ENCODE measurements at places on chromosomes 1 and 21.
A peak's percentile ranks its signal among the peaks of the same experiment; 100 is the strongest.

GRCh38 chr1:25945761-25946160, 39.5 kb upstream of the STMN1 start:
- DNase-seq: no peak

GRCh38 chr1:210781652-210782051, 352.3 kb downstream of the KCNH1 start:
- no peak for DNase-seq

DNA sequence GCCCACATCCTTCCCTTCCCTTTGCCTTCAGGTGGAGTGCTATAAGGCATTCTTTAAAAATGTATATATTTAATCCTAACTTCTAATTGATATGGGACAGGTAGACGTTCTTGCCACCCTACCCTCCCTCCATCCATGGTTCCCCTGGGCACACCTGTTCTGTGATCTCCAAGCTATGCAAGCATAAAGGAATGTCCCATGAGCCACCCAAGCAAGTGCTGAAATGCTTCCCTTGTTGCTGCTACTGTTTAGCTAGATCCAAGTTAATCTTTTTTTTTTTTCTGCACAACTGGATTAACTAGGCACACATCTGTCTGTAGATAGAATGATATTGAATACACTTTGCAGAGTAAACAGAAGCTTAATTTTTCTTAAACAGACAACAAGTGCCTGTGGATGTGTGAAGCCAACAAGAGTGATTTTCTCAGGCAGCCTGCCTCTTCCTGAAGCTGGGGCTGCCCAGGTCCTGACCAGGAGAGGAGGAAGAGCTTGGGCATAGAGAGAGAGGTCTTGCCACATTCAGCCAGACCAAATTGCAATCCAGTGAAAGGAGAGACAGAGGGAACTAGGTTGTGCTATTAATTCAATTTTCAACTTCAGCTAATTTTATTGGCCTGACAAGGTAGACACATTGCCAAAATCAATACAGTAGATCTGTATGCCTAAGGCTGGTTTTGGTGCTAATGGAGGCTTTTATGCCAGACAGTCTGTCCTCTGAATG, 28.2 kb upstream of the ATP1B1 start:
- DNase-seq: no peak

DNA sequence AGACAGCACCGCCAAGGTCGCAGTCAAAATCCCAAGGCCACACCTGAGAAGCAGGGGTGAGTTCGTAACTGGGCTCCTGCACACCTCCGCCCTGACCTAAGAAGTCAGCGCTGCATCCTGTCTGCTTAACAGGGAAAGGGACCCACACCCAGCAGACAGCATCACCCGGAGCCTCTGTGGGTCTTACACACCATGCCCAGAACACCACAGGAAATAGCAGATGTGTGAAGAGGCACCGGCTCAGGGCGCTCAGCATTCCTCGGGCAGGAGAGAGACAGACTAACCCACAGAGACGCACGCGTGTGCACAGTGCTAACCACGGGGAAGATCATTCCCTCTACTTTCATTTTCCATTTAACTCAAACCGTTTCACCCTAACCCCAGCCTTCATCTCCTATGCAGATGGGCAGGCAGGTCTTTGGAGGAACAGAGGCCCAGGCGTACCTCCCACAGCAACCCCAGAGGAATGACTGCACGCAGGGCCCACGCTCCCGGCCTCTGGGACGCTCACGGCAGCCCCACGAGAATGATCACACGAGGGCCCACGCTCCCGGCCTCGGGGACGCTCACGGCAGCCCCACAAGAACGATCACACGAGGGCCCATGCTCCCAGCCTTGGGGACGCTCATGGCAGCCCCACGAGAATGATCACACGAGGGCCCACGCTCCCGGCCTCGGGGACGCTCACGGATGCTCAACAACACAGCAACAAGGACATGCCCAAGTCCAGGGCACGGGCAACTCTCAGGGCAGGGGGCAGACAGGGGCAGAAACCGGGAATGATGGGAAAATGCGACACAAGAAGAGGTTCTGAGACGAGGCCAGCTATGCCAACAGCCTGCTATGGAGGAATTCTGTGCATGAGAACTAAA, 20.9 kb downstream of the POFUT2 start:
- DNase-seq: no peak

DNA sequence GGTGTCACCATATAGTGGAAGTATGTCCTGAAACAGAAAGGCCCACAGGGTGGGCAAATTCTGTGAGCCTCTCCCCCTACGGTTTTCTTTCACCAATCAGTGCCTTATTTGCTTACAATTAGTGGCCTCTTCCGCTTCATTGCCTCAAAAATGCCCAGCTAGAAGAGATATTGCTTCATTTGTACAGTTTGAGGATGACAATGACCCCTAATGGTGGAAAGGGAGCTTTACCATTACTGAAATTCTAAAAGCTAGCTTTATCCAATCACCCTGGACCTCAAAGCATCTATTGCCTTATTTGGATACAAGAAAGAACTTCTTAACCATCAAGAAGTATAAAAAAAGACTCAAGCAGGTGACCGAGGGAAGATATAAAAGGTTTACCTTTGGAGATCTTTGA, 49.6 kb downstream of the LRRC71 start:
- no peak for DNase-seq

DNA sequence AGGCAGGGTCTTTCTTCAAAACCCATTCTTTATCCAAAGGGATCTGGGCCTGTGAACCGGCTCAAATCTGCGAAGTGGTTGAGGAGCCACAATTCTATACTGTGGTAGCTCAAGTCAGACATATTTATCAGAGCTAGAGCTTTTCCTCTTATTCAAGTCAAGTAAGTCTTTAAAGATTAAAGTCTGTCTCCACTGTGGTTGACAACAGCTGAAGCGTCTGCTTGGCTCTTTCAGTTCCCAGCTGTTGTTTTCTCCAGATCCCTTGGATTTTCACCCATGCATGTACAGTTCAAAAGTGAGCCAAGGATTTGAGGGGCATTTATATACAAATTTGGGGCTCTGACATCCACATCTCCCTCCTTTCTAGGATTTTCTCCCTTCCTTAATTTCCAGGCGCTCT, 66.9 kb downstream of the C1orf185 start:
- DNase-seq: no peak

DNA sequence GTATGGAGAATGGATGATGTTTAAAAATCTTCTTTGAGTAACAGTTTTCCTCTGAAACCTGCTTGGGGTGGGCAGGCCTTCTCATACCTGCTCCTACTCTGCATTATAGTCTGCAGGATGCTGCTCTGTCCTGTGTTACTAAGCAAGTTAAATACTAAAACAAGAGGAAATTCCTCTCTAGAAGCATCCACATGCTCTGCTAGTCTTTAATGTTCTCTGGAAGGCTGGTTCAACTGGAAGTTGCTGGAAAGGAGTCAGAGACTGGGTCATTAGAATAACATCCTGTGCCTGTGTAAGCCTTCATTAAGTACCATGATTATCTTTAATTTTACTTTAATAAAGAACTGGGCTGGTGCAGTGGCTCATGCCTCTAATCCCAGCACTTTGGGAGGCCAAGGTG, 5.8 kb downstream of the SELP start:
- no peak for DNase-seq

DNA sequence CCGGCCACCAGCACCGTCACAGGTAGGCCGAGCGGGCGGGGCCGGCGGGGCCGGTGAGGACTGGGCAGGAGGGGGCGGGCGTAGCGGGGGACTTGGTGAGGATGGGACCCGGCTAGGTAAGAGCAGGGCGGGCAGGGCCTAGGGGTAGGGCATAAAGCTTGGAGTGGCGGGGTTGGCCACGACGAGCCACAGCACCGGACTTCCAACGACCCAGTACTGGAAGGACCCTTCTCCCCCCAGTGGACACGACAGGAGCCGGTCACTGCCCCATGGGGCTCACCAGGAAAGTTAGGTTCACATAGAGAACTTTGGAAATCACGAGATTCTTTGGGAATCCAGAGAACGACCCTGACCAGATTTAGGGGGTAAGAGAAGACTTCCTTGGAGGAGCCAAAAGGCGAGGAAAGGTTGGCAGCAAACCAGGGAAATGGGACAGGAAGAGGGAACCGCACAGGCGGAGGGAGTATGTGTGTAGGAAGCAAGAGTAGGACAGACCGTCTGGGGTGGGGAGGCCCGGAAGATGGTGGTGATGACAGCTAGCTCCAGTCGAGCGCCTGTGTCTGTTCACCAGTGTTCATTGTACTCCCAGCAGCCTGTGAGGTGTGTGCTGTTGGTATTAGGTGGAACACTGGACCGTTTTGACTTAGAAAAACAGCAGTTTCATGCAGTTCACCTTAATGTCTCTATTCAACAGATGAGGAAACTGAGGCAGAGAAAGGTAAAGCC, 20.4 kb downstream of the ZNF362 start:
- DNase-seq: no peak

GRCh38 chr1:228740543-228741317, 5.5 kb downstream of the RHOU start:
- DNase-seq: no peak

- DNase-seq: no peak
These were observed 32.6 kb downstream of the NEK2 start for GRCh38 chr1:211642870-211643269.

DNA sequence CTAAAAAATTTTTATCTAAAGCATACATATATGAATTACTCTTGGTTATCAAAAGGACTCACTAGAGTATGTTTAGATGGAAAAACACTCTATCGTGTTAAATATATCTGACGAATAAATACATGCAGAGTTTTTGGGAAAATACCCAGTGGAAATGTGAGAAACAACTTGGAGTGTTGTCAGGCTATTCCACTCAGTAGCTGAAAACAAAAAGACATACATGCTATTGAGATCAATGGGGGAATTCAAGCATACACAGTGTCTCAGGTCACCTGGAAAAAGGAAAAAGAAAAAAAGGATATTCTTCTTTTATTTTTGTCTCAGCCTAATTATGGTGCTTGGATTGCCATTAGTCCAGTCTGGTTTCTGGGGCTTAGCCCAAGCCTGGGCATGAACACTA, 247.0 kb upstream of the LYPLAL1 start:
- no peak for DNase-seq

- DNase-seq: no peak
These were observed 498.4 kb downstream of the TTLL7 start for GRCh38 chr1:83500531-83500930.

DNA sequence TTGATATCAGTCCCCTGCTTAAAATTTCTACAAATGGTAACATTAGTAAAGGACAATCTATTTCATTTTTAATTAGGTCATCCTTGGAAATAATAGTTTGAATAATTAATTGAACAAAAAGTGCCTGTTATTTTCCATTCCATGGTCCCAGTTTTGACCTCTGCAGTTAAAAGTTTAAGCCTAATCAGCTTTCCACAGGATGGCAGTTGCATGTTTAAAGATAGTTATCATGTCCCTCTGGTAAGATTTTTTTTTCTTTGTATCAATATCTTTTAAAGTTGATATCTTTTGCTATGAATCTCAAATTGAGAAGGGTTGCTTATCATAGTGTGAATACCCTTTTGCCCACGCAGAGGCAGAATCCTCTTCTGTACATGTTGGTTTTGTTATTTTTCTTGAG, 90.4 kb downstream of the HS2ST1 start:
- DNase-seq: no peak

DNA sequence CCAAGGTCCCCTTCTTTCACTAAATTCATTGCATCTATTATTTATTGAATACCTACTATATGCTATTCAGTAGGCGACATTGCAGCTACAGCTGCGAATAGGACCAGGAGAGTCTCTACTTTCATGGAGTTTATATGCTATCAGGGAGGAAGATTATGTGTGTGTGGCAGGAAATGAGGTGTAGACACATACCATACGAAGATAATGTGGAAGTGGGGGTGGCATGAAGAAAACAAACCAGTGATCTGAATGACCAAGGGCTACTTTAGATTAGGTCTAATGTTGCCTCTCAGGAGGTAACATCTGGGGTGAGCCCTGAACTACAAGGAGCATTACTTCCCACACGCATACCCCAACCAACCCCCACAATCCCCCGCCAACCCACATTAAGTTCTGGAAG, 1.0 kb upstream of the PPIH start:
- DNase-seq: no peak

- DNase-seq: no peak
These were observed 1.6 kb upstream of the LEFTY1 start for GRCh38 chr1:225890346-225891228.

DNA sequence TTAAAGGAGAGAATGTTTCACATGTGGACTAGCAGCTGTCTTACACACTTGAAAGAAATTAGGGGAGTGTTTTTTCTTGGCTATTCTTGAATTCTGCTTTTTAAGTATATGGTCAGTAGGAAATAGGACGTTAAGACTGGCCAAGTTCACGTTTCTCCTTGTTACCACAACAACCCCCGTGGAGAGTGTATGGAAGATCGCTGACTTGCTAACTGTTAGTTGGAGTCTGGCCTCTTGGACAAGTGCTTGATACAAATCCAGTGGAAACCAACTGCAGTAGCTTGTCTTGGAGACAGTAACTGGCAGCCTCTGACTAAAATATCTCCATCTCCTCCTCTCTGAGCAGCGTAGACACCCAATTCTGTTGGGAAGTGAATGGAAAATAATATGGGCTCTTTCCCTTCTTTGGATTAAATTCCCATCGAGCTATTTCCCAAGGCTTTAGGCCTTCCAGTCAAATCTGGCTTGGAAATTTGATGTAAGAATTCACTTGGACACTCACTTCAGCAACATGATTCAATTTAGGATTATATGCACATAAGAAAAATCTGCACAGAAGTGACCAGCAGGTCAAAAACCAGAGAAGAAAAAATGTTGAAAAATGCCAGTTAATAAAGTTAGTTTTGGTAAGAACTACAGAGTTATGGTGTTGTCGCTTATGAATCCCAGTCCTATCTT, 3.6 kb upstream of the NFIA start:
- no peak for DNase-seq

DNA sequence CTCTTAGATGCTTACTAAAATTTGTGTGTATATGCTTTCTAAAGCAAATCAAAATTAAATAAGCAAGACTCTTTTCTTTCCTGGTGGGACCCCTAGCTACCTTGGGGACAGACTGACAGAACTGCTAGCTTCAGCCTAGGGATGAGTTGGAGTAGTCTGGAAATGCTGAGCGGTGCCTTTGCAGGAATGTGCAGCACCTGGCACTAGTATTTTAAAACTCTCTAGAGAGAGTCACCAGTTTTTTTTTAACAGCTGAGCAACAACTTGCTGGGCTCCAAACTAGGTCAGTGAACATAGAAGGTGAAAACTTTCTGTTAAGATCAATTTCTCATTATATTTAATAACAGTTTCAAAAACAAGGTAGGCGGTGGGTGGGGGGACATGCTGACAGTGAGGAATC, 56.8 kb downstream of the NUF2 start:
- DNase-seq: no peak

- no peak for DNase-seq
These were observed 7.3 kb downstream of the SKI start for GRCh38 chr1:2235300-2235998.

GRCh38 chr1:230957580-230957989, 21.1 kb downstream of the TTC13 start:
- peak; percentile 59 for DNase-seq

DNA sequence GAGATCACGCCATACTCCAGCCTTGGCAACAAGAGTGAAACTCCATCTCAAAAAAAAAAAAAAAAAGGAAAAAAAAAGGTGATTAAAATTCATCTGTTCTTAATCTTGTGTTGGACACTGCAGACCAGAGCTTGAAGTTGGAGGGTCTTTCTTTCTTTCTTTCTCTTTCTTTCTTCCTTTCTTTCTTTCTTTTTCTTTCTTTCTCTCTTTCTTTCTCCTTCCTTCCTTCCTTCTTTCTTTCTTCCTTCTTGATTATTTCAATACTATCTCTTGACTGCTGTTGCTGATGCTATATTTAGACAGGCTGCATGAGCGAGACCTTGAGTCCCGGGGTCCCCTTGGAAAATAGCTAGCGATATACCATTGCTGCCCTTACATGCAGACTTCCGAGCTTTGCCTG, 107.4 kb upstream of the ADAR start:
- no peak for DNase-seq

- DNase-seq: no peak
These were observed 1.3 kb downstream of the TGFBR3 start for GRCh38 chr1:91884459-91885212.

- DNase-seq: no peak
These were observed 1.4 kb downstream of the TRAPPC10 start for GRCh38 chr21:44013380-44014088.

Measured in GM13976 (cell line).